ENCODE measurements at places on chromosomes 5 and 9.
A peak's percentile ranks its signal among the peaks of the same experiment; 100 is the strongest.

GRCh38 chr9:117413346-117414219, 1.3 kb downstream of the ASTN2 start:
- DNase-seq: no peak

DNA sequence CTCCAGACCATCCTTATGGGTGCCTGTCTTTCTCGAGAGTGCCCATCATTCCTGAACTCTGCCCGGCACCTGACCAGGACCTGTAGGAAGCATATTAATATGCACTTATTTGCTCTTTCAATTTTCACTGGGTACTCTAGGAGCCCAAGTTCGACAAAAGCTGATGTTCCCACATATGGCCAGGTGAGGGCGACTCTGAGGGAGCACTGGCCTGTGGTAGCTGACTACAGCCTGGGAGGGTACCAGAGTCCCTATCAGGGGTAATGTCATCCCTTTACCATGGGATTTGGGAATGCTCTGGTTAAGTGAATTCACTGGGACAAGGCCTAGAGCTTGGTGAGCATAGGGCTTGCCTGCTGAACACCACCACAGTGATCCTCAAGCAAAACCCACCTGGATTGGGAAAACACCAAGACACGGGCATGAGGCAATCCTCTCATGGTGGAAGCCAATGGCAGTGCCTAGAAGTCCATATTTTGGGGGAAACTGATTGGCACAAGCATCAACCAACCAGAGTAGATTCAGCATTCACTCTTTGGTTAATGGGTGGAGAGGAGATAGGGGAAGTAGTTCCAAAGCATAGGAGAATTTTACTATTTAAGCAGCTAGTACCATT, 112.2 kb downstream of the MTX3 start:
- peak; percentile 34 for DNase-seq

DNA sequence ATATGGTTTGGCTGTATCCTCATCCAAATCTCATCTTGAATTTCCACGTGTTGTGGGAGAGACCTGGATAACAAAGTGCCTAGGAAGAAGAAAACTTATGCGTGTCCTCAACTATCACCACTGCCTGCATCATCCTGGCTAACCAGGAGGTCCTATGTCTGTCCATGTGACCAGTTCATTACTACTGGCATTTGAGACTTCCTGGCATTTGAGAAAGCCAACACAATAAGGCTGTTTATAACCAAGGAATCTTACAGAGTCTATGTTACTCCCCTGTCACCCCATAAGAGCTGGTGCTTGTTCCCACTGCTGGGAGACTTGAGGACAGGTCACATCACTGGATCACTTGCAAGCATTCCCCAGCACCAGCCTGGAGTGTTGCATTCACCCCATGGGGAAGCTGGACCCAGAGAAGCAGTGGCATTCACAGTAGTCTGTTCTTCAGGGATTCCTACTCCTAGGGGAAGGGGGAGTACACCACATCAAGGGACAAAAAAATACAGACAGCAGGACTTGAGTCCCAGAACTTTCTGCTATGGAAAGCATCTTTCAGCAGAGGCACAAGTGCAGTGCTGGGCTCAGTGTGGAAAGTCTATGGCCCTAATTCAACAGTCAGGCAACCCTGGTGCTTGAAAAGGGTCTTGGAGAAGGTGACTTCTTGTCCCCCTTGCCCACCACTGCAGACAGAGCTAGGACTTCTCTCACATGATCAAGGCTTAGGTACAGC, 717.1 kb downstream of the SEMA5A start:
- no peak for DNase-seq

GRCh38 chr9:112337547-112337946, 4.1 kb upstream of the PTBP3 start:
- DNase-seq: no peak

GRCh38 chr9:133951265-133951664, 40.9 kb downstream of the VAV2 start:
- no peak for DNase-seq

- DNase-seq: no peak
These were observed 190.6 kb downstream of the MPDZ start for GRCh38 chr9:13088720-13089427.

DNA sequence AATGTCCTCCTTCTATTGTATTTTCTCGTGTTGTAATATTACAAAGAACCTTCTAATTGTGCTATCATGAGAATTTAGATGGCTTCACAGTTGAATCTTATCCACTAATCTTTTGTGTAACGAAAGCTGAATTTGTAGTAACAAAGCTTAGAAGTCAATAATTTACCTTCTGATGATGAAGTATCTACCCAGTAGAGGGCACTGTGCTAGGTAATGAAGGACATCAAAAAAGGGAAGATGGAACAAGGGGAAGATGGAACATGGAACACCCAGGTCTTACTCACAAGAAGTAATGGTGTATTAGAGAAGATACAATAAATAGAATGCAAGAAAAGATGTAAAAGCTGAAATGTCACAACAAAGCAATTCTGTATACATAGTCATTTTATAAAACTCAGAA, 131.0 kb upstream of the CCNG1 start:
- no peak for DNase-seq

DNA sequence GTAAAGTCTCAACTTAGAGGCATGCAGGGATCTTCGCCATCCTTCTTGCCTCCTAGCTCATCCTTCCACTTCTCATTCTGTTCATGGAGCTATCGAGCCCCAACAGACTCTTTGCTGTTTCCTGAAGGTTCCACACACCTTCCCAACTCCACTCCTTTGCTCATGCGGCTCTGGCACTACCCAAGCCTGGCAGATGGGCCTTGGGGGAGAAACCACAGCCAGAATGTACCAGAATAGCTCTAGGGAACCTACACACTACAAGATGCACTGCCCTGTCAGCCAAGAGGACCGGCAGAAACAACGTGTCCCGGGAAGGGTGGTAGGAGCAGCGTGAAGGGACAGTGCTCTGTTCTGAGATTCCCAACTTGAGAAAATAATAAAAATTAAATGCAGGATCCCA, 178.9 kb downstream of the GABBR2 start:
- no peak for DNase-seq

DNA sequence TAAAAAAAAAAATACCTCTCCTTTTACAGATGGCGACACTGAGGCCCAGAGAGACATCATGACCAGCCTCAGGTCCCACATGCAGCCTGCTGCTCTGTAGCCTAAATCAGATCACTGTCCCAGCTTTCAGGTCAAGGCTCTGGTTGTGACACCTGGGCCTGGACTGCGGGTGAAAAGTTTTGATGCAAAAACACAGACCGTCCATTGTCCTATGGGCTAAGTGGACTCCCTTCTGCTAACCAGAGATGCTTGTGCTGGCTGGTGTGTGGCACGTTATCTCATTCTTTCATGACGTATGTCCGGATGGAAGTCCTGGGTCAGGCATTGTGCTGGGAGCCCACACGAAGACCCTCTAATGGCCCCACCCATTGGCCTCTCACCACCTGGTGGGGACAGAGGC, 7.8 kb downstream of the NEK6 start:
- no peak for DNase-seq

DNA sequence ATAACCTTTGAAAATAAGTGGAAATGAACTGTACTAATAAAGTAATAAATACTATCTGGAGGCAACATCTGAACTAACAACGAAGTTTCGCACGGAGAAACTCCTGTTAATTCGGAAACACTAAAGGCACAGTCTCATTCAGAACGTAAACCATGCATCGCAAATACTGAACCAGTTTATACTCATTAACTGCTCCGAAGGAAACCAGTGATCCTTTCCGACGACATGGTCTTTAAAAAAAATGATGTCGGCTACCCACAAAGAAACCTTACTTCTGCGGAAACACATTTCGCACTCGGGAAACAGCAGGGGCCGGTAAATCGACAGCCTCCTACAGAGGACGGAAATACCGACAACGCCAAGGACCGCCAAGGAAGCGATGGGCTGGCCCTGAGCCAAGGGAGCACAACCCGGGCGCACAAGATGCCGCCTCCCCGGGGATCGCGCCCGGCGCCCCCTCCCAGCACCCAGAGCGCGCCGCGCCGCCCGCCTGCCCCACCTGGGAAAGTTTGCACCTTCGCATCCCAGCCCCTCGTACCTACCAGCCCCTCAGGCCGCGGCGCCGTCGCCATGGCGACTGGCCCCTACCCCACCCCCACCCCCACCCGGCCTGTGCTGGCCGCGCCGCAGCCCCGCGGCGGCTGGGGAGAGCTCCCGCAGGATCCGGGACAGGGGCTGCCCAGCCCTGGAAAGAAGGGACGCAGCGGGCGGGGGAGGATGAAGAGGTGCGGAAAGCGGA, 732 bp downstream of the PRKAA1 start:
- DNase-seq: peak; percentile 74

- no peak for DNase-seq
These were observed 25.4 kb upstream of the RASGRF2 start for GRCh38 chr5:80934751-80935150.

- DNase-seq: no peak
These were observed 51.1 kb upstream of the CPLX2 start for GRCh38 chr5:175820230-175820629.

GRCh38 chr9:127144670-127145445, 22.4 kb upstream of the ANGPTL2 start:
- DNase-seq: no peak

GRCh38 chr9:5857928-5858327, 25.0 kb upstream of the ERMP1 start:
- no peak for DNase-seq

DNA sequence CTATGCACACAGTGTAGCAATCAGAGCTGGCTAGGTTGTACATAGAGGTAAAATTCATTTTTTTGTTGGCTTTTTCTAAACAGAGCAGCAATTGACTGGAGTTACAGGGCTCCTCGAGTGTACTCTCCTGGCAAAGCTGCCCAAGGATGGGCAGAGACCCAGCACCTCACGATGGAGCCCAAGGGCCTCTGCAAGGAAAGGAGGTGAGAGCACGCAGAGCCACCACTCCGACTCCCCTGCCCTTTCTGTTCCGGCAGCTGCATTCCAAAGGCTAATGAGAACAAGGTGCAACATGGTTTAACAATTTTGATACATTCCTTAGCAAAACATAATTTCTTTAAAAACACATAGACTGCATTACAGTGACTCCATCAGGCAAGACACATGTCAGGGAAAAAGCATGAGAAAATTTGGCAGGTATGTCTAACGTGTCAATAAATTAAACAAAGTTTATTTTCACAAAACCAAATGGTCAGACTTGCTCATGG, 47.5 kb downstream of the SAXO1 start:
- DNase-seq: no peak

- no peak for DNase-seq
These were observed 30.0 kb downstream of the CARD6 start for GRCh38 chr5:40871177-40871576.

- no peak for DNase-seq
These were observed 134.5 kb downstream of the DAB2IP start for GRCh38 chr9:121785673-121786542.

- DNase-seq: no peak
These were observed 1.3 kb downstream of the ZNF131 start for GRCh38 chr5:43121913-43122484.

DNA sequence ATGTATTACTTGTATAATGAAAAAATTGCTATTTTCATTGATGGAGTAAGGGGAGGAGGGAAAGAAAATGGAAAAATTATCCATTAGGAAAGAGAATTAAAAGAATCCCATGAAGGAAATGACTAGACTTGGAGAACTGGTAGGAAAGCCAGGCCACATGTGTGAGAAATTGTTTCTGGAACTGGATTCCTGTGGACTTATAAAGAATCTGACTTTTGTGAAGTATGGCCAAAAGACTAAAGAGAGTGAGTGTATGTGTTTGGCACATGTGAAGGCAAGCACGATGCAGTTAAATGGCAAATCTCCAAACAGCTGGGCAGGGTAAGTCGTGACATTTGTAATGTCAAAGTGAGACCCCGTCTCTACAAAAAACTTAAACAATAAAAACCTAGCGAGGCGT, 89.4 kb downstream of the MTX3 start:
- DNase-seq: no peak

GRCh38 chr9:36746415-36746814, 173.7 kb downstream of the MELK start:
- no peak for DNase-seq

DNA sequence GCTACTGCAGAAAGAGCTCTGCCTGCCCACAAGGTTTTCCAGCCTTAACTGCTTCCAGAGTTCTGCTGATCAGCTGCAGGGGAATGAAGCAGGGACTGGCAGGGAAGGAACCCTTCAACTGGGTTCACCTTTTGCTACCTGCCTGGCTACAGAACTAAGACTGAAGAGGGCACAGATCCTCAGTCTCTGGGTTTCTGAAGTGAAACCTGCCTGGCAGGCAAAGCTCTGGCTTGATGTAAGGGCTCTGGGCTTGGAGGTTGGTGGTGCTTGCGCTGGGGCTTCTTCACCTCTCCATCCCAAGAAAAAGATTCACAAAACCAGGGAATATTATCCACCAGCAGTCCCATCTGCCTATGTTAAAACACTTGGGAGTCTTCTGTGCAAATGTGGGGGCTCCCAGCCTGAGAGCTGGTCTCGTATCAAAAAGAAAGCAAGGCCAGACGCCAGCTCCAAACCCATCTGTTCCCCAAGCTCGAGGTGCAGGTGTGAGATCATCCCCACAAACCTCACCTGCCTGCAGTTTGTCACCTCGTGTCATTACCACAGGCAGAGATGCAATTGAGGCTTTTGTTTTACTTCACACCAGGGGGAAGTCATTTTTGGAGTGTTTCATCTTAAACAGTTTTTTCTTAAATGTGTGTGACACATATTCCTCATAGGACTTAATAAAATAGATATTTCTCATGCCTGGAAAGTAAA, 58.3 kb downstream of the BNC2 start:
- DNase-seq: no peak

GRCh38 chr9:33211695-33212393, 28.1 kb upstream of the SPINK4 start:
- DNase-seq: no peak

DNA sequence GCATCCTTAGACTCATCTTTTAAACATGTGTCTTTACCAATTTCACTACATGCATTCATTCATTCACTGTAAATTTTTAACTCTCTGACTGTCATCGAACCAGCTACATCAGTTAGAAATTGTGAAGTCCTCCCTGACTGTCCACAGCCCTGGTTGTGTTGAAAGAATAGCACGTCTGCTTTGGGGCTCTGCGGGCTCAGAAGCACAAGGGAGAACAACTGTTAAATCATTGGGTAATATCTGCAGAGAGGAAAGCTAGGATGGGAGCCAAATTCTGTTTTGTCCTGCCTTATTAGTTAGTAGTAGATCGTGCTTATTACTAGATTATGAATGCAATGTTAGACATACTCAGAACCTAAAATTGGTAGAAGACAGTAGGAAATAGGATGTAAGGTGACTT, 26.3 kb upstream of the FAM120AOS start:
- no peak for DNase-seq

- no peak for DNase-seq
These were observed 85.8 kb upstream of the MVB12B start for GRCh38 chr9:126240835-126241234.

DNA sequence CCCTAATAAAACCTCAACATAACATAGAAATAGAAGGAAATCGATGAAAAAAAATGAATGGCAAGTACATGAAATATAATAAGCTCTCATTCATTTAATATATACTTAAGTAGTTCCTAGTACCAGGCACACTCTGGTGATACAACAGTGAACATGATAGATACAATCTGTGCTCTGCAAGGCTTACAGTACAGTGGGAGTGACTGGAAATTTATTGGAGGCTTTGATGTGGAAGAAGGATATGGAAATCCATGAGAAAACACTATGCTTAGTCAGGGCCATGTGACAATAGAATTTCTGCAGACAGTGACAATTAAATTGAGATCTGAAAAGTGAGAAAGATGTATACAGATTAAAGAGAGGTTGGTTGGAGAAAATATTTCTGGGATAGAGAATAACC, 32.0 kb upstream of the IL33 start:
- DNase-seq: no peak

All from activated CD8-positive, alpha-beta memory T cell treated with anti-CD3 and anti-CD28 coated beads, Interleukin-2, amount 50 U/mL, for 4 hours (primary cell).